ENCODE measurements at places on chromosomes 1 and 21.

DNA sequence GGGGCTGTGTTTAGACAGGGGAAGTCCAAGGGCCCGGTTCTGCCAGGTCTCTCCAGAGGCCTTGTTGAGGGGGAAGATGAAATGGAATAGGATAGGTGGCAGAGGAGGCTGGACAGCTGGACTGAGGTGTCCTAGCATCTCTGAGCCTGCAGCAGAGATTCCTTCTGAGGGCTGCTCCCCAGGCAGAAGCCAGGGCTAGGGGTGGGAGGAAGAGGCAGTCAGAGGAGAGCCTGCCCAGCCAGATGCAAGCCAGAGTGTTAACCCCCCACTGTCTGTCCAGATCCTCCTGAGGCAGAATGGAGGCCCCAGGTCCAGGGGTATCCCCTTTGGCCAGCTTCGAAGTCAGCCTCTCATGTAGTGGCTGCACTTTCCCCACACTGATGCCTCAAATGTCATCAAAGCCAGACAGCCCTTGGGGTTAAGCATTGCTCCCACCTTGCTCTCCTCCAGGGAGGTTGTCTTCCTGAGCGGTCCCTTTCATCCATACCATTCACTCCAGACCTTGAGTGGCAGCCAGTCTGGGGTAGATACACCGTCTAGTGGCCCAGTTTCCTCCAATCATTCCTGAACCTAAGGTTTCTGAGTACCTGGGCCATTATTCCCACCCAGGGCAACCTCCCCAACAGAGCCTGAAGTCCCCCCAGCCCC is 1.7 kb downstream of the CSF1 start:
- DNase-seq = no peak

DNA sequence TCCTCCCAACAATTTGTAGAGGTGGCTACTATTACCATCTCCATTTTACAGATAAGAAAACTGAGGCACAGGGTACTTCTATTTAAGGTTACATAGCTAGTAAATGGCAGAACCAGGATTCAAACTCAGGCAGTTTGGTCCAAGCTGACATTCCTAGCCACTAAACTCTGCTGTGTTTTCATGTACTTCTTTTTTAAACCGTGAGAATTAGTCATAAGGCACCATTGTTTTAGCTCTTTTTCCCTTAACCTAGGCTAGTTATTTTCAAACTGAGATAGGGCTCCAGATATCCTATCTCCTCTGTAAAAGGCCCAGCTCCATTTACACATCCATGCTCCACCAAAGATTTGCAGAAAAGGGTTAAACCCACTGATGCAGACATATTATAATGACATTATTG is 92.9 kb downstream of the PTPN14 start:
- DNase-seq = no peak

GRCh38 chr1:99535470-99536164 is 110.3 kb upstream of the PALMD start:
- DNase-seq = no peak

DNA sequence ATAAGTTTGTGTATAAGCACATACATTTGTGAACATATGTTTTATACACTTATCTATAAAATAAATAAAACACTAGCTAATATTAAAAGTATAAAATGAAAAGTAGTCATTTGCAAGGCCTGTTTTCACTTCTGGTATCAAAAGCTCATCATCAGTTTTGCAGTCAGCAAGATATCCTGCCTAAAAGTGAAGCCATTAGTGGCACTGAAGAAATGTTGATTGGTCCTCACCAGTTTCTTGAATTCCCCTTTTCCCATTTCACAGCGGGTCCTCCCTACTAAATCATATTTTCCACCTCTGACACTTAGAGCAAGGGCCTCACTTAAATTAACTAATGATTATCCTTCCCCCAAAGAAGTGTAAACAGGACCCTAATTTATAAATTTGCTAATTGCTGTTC is 6.7 kb downstream of the TBX15 start:
- DNase-seq = no peak

GRCh38 chr1:110225212-110225611 is 15.1 kb downstream of the KCNC4 start:
- DNase-seq = no peak

DNA sequence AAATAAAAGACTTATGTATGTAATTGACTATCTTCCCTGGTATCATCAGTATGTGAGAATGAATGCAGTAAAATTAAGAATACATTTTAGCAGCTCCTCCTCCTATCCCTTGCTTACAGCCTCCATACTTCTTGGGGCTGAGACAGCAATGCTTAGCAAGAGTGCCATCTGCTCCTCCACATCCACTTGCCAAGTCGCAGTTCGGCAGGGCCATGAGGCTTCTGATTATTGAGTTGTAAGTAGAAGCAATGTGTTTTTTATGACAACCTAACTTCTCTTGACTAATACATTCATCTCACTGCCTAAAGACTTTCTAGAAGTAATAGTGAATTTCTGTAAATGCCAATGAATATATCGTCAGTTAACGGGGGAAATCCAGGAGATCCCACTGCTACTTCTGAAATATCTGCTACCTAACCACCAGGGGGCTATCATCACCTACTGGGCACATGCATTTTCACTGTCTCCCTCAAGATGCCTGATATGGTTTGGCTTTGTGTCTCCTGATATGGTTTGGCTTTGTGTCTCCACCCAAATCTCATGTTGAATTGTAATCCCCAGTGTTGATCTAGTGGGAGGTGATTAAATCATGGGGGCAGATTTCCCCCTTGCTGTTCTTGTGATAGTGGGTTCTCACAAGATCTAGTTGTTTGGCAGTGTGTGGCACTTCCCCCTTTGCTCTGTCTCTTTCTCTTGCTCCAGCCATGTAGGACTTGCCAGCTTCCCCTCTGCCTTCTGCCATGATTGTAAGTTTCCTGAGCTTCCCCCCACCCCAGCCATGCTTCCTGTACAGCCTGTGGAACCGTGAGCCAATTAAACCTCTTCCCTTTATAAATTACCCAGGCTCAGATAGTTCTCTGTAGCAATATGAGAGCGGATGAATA is 59.6 kb downstream of the EXTL2 start:
- DNase-seq = no peak

- DNase-seq = no peak
These were observed 19.5 kb downstream of the DIO1 start for GRCh38 chr1:53913352-53914033.

GRCh38 chr1:66617362-66618184 is 83.6 kb downstream of the SGIP1 start:
- no peak for DNase-seq

DNA sequence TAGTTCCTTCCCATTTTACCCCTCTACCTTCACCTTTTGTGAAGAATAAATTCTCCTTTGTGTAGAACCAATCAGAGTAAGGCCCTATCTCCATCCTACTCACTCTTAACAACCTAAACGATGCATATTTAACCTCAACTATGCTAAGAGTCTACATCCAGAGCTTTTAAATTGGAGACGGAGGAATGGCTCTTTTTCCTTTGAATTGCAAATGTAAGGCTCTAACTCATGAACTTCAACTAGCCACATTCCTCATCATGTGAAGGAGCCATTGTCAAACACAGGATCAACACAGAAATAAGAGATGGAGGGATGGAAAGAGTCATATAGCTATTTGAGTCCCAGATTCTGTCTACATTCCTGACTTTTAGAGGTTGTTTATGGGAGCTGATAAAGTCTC is 18.2 kb downstream of the DEPDC1 start:
- DNase-seq = no peak

- DNase-seq = no peak
These were observed 172.7 kb downstream of the PDE4B start for GRCh38 chr1:65965112-65965996.

DNA sequence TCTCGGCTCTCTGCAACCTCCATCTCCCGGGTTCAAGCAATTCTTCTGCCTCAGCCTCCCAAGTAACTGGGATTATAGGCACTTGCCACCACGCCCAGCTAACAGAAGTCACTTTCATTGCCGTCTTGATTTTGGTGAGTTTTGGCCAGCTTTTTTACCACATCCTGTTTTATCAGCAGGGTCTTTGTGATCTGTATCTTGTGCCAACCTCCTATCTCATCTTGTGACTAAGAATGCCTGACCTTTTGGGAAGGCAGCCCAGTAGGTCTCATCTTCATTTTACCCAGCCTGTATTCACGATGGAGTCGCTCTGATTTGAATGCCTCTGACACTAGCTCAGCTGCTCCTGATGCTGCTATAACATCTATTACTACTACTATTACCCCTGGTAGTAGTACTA is 46.8 kb upstream of the BARHL2 start:
- no peak for DNase-seq

GRCh38 chr21:45109831-45110492 is 35.6 kb downstream of the ADARB1 start:
- no peak for DNase-seq

DNA sequence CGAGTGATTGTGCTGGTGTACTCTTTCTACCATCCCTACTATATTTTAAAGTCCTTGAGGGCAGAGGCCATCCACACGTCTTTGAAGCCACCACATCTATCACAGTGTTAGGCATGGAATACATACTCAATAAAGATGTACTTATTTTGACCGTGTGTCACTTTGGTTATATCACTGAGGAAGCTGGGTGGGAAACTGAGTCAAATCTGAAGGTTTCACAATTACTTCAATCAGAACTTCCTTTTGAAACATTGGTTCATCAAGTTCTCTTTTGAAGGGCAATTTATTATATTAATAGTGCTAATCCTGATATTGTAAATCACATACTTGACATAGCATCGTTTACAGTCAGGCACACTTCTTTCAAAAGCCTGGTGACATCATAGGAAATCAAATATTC is 53.3 kb upstream of the ATP1B1 start:
- no peak for DNase-seq

GRCh38 chr1:225361176-225361575 is 66.7 kb downstream of the LBR start:
- DNase-seq = no peak

GRCh38 chr1:94532077-94532476 is 9.5 kb downstream of the F3 start:
- no peak for DNase-seq

DNA sequence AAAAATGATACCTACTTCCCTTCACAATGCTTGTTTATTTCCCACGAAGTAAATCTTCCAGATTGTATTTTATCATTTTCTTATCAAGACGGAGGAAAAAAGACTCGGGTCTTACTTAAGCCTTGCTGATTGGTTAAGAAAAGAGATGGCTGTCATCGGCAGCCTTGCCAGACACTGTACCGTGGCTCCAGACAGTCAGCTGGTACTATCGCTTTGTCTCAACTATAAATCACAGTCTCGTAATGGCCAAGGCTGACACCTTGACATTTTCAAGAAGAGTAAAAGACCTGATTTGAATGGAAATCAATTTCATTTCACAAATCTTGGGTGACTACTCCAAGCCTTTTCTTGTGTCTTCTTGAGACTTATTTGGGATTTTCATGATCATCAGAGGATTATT is 868.0 kb downstream of the USP25 start:
- no peak for DNase-seq
